Ammon's horn (tissue), 1 donor: ENCODE measurements at places on chromosomes 12 and 14.

GRCh38 chr14:65792208-65792905 is 379.8 kb downstream of the FUT8 start:
- DNase-seq: no peak

DNA sequence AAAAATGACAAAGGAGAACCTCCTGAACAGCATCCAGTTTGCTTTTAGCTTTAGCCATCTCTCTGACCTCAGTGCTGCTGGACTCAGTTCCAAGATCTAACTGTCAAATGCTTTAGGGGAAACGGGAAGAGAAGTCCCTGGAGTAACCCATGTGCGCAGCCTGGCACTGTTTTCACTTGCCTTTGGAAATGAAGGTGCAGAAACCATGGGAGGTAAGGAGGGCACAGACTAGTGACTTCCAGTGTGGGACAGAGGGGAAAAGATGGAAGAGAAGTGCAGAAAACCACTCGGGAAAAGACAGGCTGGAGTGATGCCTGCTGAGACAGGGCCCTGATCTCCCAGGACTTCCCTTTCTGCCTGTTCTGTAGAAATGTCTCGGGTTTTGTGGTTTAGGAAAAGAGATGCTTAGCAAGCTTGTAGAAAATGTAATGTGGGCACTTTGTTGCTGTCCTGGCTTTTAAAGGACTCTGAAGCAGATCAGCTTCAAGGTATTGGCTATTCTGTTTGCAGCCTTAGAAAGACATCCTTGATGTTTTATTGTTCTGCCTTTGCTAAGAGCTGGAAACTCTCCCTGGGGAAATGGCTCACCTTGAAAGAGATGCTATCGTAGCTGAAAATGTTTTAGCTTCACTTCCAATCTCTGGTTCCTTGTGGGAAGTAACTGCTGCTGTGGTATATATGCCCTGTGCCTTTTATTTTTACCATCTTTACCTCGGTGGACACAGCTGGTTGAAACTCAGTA is 124.6 kb upstream of the HIF1A start:
- no peak for DNase-seq

DNA sequence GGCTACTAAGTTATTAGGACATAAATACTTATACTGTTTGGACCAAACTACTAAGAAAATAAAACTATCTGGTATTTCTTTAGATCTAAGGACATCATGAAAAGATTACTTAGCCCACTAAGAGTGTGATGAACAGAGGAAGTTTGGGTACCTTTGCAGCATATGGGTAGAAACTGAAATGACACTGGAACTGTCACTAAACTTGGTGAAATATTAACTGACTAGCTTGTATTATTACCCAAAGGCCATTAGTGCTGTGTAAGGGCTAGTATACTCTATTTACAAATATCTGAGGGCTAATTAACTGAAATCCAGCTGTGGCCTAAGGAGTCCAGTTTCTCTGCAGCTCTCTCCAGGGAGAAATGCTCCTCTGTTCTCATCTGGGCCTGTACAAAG is 45.5 kb downstream of the PAWR start:
- DNase-seq: no peak

GRCh38 chr14:46582826-46583225 is 68.8 kb downstream of the RPL10L start:
- no peak for DNase-seq

GRCh38 chr14:105093038-105093430 is 27.8 kb upstream of the GPR132 start:
- no peak for DNase-seq

- DNase-seq: no peak
Observed at GRCh38 chr12:85759091-85759490, 77.1 kb downstream of the RASSF9 start.

DNA sequence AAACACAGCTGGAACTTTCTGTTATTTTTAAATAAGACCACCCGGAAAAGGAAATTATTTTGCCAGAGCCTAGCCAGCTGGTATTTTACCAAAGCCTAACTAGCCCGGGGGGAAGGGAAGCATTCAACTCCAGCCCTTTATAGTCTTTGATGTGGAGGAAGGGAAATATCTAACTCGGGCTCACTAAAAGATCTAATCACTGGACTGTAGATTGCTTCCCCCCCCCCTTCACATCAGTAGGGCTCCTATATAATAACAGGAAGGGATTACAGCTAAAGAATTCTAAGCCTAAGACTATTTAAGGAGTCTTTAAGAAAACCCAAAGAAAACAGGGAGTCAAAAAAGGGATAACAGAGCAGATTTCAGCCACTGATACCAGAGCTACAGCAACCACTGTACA is 431.1 kb downstream of the KCNH5 start:
- no peak for DNase-seq

DNA sequence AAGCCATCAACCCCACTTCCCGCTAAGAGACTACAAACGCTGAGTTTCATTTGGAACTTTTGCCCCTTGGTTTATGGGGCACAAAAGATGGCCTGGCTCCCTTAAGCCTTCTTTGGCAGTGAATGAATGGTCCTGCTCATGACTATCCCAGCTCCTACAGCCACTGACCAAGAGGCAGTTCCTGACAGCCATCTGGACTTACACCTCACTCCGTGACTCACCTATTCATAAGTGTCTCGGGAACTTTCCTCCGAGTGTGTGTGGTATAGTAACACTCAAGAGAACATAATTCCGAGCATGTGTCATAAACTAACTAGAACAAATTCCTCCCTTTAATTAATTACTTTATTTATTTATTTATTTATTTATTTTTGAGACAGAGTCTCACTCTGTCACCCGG is 51.9 kb upstream of the NUDT4 start:
- no peak for DNase-seq

- DNase-seq: no peak
Observed at GRCh38 chr12:131639270-131639940, 71.5 kb upstream of the SFSWAP start.

GRCh38 chr12:57096099-57096572 is 7.2 kb downstream of the NAB2 start:
- no peak for DNase-seq

GRCh38 chr14:56156096-56156495 is 37.9 kb downstream of the PELI2 start:
- no peak for DNase-seq

GRCh38 chr12:3594966-3595365 is 104.0 kb downstream of the PRMT8 start:
- DNase-seq: no peak

DNA sequence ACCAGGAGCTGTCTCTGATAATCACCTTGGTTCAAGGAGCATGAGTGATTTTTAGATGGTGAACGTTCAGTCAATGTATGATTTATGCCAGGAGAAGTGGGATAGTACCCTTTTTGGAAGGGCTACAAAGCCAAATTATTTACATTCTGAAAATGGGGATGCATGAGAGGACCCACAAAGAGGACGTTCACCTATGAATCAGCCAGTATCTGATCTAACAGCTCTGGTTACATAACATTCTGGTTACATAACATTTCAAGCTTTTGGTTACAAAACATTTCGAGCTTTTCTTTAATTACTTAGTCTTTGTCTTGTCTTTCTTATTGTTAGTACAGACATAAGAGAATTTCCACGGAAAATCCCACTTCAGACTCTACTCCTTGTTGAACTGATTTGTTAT is 68.8 kb downstream of the SLCO1A2 start:
- no peak for DNase-seq

GRCh38 chr14:92687681-92688433 is 60.6 kb downstream of the LGMN start:
- no peak for DNase-seq

- DNase-seq: no peak
Observed at GRCh38 chr12:22627371-22627770, 2.4 kb downstream of the ETNK1 start.

- DNase-seq: no peak
Observed at GRCh38 chr12:49961993-49962764, 507 bp downstream of the AQP5 start.

DNA sequence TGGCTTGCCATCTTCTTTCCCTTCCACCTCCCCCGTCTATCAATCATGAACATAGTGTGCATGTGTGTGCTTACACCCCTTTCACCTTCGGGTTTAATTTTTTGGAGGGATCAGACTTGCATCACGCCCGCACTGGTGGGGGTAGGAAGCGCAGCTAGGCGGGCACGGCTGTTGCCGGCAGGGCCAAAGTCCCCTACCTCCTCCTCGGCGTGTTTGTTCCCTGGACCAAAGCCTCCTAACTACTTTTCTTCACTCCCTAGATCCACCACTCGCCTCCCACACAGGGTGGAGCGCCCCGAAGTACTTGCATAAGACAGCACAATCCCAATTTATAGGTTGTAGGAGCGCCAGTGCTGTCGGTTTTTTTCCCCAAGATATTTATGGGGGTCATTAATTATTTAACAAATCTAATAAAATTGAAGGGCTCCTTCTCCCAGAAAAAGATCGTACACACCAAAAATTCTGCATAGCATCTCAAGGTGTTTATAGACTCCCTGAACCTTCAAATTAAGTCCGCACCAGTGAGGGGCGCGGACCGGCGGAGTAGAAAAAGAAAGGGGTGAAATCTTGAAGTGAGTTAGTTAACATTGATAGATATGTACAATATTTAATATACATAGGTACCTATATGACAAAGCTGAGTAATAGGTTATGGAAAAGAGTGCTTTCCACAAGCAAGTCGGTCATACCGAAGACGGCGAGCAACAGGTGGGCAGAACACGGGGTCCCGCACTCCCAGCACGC is 717 bp downstream of the PKP2 start:
- peak; percentile 10 for DNase-seq

GRCh38 chr12:102426599-102427542 is 53.5 kb downstream of the IGF1 start:
- peak; percentile 25 for DNase-seq

DNA sequence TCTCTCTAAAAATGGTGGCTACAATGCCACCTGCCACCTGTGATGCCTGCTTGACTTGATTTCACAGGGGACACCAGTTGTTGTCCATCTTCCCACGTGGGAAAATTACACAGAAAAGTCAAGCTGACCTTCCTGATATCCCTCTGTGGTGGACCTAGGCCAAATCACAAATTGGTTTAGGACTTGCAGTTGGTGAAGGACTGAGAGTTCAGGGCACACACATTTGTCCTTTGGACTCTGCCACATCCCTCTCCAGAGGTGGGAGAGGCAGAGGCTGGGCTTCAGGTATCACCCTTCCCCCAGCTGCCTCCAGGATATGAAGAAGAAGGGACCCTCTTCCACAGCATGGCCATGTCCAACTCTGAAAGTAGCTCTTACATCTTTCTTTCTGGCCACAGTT is 55.6 kb upstream of the NOS1 start:
- no peak for DNase-seq

DNA sequence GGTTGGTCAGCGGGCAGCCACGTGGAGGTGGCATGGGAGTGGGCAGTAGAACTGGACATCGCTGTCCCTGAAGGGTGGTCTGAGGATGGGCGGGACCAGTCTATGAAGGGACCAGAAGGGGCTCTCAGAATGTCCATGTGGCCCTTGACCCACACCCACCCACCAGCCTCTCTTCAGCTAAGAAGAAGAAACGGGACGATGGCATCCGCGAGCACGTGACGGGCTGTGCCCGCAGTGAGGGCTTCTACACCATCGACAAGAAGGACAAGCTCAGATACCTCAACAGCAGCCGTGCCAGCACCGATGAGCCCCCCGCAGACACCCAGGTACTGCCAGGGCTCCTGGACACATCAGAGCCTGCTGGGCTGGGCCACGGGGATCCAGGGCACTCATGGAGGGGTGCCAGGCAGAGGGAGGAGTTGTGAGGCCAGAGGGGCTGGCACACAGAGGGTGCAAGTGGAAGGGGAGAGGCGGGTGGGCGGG is 21.3 kb downstream of the SETD1B start:
- no peak for DNase-seq

- no peak for DNase-seq
Observed at GRCh38 chr12:106358396-106359241, 1.1 kb downstream of the POLR3B start.

DNA sequence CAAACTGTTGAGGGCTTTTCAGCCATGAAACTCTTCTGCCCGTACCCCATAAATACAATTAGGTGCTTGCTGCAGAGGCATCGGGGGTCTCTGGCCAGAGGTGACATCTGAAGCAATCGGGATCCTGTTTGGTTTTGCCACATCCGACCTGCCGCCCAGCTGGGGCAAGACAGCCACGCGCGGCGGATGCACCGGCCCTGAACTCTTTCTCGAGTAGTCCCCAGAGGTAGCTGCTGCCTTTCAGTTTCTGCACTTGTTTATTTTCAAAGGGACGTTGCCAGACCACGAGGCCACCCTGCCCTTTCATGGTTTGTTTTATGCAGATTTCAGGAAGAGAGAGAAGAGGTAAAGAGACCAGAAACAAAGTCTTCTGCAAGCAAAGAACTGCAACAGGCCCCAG is 10.6 kb upstream of the MLXIP start:
- no peak for DNase-seq

- DNase-seq: no peak
Observed at GRCh38 chr14:56812364-56813141, 2.3 kb upstream of the OTX2 start.

DNA sequence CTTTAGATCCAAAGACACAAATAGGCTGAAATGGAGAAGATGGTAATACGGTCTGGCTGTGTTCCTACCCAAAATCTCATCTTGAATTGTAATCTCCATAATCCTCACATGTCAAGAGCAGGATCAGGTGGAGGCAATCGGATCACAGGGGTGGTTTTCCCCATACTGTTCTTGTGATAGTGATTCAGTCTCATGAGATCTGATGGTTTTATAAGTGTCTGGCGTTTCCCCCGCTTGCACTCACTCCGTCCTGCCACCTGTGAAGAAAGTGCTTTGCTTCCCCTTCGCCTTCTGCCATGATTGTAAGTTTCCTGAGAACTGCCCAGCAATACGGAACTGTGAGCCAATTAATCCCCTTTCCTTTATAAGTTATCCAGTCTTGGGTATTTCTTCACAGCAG is 1795.5 kb upstream of the FLRT2 start:
- DNase-seq: no peak

DNA sequence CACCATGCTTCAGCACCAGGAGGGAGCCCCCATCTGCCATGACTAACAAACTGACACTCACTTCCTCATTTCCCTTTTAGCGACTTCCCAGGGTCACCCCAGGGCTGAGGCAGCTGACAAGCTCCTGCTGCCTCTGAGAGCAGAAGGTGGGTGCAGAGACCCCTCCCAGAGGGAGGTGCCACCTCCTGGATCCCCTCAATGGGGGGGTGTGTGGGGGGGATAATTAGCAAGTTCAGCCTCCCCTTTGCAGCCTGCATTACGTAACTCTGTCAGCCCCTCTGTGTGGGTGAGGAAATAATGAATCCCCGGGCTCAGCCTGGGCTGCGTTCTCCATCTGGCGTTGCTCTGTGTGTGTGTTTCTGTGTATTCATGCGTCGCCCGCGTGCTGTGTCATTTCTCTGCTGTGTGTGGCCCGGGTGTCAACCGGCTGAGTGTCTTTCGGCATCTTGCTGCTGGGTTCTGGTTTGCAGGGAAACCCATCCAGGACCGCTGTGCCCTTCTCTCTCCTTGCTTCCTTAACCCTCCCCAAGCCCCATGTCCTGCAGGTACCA is 28.0 kb downstream of the NOS1 start:
- DNase-seq: peak; percentile 68

GRCh38 chr12:22333713-22334409 is 646 bp downstream of the ST8SIA1 start:
- no peak for DNase-seq

DNA sequence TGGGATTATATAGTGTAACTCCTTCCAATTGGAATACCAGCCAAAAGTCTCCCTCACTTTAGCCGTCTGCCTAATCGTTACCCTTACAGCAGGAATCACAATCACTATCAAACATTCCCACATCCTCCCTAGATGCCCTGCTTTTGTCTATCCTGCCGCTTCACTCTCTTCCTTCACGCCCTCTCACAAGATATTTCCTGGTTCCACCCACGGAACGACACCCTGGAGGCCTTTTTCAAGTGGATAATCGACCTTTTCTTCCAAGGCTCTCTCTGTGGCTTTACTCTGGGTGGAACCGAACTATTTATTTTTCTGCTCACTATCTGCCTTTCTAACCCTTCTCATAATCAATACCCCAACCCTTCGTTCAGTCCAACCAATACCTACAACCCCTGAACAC is 58.9 kb downstream of the MOK start:
- no peak for DNase-seq
